HAP-1 (cell line): ENCODE measurements at places on chromosomes 1 and 21.

- DNase-seq = no peak
Observed at GRCh38 chr1:111928531-111928930, 60.9 kb downstream of the KCND3 start.

- peak; percentile 84 for DNase-seq
Observed at GRCh38 chr1:85581802-85582686, 1.5 kb downstream of the CCN1 start.

GRCh38 chr1:30320581-30320890 is 402.8 kb downstream of the MATN1 start:
- no peak for DNase-seq

GRCh38 chr1:248098529-248098928 is 3.5 kb downstream of the OR2L13 start:
- no peak for DNase-seq

- DNase-seq = peak; percentile 72
Observed at GRCh38 chr1:45583666-45584350, at the start of gene NASP. Gene NASP, plus strand, starts transcription at chr1:45584041. Its CDS starts 106 bp downstream, at chr1:45584147.

DNA sequence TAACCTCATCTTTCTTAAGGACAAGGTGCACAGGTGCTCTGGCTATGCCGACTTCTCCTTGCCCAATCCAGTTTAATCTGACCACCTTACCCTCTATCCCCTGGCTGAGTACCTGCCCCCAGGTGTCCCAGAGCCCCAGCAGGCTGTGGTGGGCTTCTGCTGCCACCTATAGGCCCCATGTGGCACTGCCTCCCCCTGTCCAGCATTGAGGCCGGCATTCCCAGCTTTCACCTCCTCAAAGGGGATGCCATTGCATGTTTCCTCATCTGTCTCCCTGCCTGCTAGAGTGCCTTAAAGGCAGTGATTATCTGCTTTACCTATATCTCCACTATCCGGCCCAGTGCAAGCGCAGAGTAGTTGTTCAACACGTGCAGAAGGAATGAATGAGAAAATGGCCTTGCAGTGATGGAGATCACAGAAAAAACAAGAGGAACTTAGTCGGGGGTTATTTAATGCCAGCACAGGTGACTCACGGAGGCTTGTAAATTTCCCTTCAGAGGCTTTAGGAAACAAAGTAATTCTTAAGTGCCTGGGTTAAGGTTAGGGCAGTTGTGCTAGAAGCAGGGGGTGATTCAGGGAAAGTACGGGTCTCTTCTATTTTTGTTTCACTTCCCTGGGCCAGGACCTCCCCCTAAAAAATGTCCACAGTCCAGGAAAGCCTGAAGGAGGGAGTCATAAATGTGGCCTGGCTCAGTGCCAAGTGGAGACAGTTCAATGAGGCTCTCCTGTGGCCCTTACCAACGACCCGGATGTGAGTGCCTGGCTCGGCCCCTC is 131.8 kb upstream of the NGF start:
- DNase-seq = peak; percentile 68

DNA sequence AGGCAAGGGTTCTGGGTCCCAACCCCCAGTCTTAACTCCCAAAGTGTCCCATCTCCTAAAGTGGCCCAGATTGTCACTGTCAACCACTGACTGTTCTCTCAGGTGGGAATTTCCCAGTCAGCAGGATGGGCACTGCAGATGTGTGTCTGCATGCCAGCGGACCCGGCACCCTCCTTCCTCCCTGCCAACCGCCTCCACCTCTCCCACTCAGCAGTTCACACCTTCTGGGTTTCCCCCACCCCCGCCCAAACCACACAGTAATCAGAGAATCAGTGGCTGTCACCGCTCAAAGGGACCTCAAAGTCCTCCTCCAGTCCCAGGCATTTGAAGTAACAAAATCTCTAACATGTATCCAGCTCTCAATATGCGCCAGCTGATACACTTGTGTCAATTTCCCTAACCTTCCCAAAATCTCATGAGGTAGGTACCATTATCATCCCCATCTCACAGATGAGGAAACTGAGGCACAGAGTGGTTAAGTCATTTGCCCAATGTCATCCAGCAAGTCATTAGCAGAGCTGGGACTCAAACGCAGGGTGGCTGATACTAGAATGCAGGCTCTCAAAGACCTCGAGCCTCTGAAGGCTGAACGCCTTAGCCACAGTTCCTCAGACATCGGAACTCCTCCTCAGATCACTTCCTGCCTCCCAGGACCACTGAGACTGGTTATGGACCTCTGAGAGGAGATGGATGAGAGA is 4.8 kb downstream of the RUNX3 start:
- no peak for DNase-seq

GRCh38 chr1:70899735-70900134 is 147.9 kb downstream of the PTGER3 start:
- no peak for DNase-seq

DNA sequence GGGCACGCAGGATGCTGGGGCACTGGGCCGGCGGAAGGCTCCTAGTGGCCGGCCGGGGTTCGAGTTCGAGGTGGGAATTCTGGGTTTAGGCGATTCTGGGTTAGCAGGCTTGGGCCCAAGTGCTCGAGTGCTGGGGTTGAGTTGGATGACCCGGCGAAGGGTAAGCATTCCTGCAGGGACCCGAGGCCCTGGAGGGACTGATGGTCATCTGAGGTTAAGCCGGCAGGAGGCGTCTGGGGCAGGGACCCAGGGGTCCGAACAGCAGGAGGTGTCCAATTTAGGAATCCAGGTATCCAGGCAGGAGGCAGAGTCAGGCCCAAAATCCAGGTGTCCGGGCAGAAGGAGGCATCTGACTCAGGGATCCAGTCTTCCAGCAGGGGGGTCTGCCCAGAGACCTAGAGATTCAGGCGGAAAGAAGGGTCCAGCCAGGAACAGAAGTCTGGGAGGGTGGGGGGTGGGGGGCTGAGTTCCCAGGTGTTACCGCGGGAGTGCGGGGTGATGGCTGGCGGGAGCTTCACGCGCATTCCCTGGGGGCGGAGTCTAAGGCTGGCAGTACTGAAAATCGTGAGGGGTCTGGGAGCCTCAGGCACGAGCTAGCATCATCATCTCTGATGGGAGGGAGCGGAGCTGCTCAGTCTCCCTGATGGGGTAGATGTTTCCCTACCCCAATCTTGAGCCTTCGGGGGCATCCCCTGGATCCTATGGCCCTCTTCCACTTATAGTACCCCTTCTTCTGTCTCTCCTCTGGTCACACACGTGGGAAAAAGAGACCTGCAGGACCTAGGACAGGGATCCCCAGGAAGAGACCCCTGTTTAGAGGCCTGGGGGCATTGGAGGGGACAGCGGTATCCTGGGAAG is 585 bp downstream of the GPR3 start:
- DNase-seq = peak; percentile 3

- no peak for DNase-seq
Observed at GRCh38 chr1:22876359-22877111, 96.1 kb downstream of the LACTBL1 start.

GRCh38 chr1:31843506-31843905 is 27.7 kb upstream of the SPOCD1 start:
- DNase-seq = no peak

DNA sequence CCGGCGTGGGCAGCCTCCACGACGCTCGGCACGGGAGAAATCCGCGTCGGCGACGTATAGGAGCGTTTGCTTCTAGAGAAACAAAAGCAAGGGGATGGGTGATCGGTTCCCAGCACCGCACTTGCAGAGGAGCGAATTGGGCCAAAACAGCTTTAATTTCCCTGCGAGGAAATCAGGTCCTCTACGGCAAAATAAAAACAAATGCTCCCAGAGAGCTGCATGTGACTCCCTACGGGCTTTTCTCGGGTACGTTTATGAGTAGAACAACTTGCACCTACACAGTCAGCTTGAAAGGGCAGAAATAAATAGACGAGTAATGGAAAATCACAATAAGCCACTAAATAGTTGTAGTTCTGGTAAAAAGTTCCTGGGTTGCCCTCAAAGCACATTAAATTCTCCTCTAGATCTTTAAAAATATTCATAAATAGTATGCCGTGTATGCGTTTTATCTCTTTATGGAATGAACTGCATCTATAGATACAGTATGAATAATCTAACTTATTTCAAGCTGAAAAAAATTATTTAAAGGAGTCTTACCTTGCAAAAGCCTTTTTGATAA is 1.2 kb downstream of the NHLH2 start:
- no peak for DNase-seq

- DNase-seq = no peak
Observed at GRCh38 chr1:217747156-217747769, 116.1 kb downstream of the SPATA17 start.

DNA sequence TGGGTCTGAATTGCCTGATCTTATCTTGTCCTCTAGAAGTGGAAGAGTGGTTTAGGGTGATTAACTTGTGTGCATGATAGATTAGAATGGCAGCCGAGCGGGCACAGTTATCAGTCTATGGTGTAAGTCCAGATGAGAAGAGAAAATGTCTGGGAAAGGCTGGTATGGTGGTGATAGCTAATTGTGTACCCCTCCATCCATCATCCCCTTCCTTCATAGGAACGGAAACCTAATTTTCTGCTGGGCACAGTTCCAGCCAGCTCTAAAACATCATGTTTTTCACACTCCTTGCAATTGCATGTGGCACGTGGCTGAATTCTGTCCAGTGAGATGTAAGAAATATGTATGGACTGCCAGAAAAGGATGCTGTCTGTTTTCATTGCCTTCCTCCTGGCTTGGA is 40.9 kb upstream of the ZP4 start:
- DNase-seq = no peak

- DNase-seq = no peak
Observed at GRCh38 chr1:153795934-153796785, 21.0 kb downstream of the SLC27A3 start.

- DNase-seq = no peak
Observed at GRCh38 chr1:209651138-209651587, 1.1 kb downstream of the LAMB3 start.

- DNase-seq = no peak
Observed at GRCh38 chr1:222224636-222225315, 323.1 kb downstream of the HHIPL2 start.

GRCh38 chr1:232123775-232124659 is 497.4 kb downstream of the DISC1 start:
- DNase-seq = no peak

DNA sequence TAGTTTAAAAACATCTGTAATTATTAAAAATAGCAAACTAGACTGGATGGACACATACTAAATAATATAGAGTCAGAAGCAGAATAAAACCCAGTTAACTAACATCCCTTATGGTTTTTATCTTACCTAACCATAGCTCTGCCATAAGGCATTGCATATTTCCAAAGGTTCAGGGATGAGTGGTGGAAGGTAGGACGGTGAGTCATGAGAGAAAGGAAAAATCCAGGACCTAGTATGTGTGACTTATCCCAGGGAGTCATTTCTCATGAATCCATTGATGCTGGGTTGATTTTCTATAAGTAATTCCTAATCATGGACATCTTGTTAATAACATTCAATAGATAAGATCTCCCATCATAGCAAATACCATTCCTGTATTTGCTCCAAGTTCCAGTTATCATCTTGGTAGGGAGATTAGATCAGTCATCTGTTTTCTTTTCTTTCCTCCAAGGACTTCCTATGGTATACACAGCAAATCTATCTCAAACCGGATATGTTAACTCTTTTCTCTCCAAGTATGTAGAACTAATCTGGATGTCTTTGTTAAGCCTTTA is 490.7 kb upstream of the B3GALT2 start:
- DNase-seq = no peak

- DNase-seq = no peak
Observed at GRCh38 chr21:31844206-31844605, 28.6 kb upstream of the HUNK start.

GRCh38 chr1:115545791-115546733 is 95.7 kb upstream of the VANGL1 start:
- no peak for DNase-seq

- DNase-seq = no peak
Observed at GRCh38 chr1:71303617-71304041, 222.8 kb upstream of the ZRANB2 start.

GRCh38 chr1:73744985-73745384 is 453.0 kb downstream of the LRRIQ3 start:
- DNase-seq = no peak

DNA sequence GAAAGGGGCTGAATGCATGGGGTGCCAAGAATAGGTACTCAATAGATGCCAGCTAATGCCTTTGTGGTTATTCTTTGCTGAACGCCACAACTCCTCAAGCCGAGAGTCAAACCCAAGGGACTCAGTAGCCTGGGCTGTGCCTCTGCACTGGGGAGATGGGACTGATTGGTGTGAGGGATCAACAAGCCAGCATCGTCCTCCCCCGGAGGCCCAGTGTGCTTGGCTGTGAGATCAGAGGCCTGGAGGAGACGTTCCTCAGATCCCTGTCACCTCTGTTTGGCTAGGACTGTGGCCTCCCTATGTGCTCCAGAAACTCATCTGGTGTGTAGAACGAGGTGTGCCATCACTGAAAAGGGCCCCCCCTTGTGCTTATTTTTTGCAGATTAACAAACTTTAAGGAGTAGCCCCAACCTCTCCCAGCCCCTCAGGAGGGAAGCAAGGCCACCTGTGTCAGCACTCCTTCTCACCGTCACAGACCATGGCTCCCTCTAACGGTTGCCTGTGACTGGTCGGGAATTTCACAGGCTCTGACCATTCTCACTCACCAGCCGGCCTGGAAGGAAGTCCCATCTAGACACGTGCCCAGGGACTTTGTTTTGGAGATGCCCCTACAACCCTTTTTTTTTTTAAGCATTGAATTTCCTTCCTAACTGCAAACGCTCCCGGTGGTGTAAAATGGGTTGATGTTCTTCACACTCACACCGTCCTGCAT is 194.0 kb upstream of the VAMP3 start:
- DNase-seq = no peak

GRCh38 chr1:34879230-34879629 is 19.7 kb upstream of the SMIM12 start:
- no peak for DNase-seq

GRCh38 chr21:24840287-24840686 is 767.0 kb downstream of the MRPL39 start:
- DNase-seq = no peak

DNA sequence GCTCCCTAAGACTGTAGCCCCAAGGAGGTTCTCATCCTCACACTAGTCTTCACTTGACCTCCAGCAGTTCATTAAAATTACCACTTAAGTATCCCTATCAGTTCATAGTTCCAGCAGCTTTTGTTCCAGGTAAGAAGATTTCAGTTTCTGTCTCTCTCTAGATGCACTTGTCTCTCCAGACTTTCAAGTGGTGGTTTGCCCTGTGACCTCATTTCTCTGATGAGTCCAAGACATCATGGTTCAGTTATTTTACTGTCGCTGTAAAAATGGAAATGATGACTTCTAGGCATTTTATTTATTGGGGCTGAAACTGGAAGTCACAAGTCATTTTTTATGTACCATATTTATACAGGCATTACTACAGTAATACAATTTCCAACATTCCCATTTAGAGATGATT is 17.9 kb upstream of the RGS18 start:
- no peak for DNase-seq

DNA sequence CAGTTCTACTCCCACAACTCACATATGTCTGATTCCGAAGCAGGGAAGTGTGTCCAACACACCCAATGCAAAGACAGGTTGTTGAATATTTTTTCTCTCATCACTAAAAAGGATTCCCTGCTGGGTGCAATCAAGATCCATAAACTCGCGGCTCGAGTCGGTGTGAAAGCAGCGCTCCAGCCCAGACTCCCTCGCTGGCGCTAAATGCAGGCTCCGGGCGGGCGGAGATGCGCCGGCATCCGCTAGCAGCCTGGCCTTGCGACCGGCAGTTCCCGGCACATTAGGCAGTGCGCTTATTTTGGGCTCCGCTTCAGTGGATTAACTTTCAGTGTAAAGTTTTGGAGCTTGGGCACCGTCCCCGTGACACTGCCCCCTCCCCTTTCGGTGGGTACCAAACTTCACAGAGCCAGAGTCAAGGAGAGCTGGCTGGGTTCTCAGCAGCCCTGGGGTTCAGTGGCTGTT is 87.7 kb upstream of the POU3F1 start:
- no peak for DNase-seq
